ENCODE measurements at places on chromosomes 3 and 15. TPM values are rescaled to one million over a fixed set of nuclear protein-coding genes. Genes with fewer than 3 reads are reported as not detected.

- H3K36me3 ChIP-seq, result 0 out of 2 replicates have a peak, but pooled peaks cover 1% of the 10 kb centered on the region
- DNase-seq, result no peak
- H3K27me3 ChIP-seq, result peaks cover 4% of the 10 kb centered on the region
- H3K27ac ChIP-seq, result no peak overlapping the region
- H3K4me1 ChIP-seq, result peaks cover 2% of the 10 kb centered on the region
These were observed 2.6 kb downstream of the PPP1R2 start for GRCh38 chr3:195540511-195540910.

GRCh38 chr3:97793420-97794019 lies 28.3 kb upstream of the CRYBG3 start:
- H3K27ac ChIP-seq, result no peak overlapping the region
- H3K4me3 ChIP-seq, result no peak overlapping the region
- no peaks in the 10 kb centered on the region for H3K36me3 ChIP-seq

AADACL2 gene
- not detected for total RNA-seq

SCG3 gene
- total RNA-seq, result not detected

DNA sequence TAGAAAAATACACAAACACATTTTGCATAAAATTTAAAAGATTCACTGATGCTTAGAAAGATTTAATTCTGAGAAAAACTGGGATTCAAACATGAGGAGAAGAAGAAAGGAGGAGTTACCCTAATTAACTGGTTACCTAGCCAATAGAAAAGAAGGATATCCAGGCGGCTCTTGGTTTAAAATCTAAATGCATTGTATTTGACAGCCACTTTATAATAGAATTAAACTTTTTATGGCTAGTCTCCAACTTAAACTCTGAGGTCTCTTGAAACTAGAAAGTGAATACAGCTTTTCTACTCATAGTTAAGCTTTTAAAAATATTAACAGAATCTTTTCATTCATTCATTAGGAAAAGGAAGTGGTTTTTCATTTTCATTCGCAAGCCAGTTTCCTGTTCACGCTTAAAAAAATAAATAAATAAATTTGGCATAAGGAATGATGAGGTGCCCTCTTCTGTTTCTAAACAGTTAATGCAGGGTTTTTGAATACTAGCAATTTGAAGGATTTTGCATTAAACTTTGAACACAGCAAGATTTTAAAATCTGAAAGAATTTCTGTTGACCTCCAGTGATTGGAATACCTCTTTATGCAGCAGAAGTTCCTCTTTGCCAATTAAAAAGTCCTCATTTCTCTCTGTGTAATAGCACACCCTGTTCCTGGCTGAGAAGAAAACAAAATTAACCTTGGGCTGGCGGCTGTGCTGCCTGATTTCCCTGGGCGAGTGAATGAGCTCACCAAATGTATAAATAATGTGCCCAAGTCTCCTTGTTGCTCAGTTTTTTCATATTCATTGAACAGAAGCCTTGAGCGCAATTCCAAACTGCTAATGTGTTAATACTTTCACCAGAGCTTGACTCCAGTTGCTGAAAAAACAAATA lies 105.1 kb downstream of the ZMAT3 start:
- no peak overlapping the region for H3K27ac ChIP-seq
- no peaks in the 10 kb centered on the region for H3K4me1 ChIP-seq
- no peak overlapping the region for H3K4me3 ChIP-seq
- H3K36me3 ChIP-seq, result no peaks in the 10 kb centered on the region
- peak; percentile 37 for DNase-seq
- peaks cover 2% of the 10 kb centered on the region for H3K27me3 ChIP-seq

- H3K27ac ChIP-seq, result no peak overlapping the region
- H3K27me3 ChIP-seq, result no peaks in the 10 kb centered on the region
These were observed 258.5 kb downstream of the PDCD6IP start for GRCh38 chr3:34056951-34057390.

DNA sequence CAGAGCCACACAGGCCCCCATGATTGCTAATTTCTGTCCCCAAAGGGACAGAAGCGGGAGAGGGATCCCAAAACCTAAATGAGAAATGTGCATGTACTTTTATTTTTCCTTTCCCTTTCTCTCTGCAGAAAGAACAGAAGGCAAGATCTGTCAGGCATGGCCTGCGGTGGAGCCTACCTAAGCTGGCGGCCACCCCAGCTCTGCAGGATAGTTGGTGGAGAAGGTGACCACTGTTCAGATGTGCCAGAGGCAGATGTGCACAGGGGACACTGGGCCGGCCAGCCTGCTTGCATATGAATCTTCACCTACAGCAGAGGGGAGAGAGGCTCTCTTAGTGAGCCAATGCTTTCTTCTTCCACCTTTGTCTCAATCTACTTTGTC lies 2.1 kb upstream of the AMOTL2 start:
- peaks cover 10% of the 10 kb centered on the region for H3K36me3 ChIP-seq
- no peaks in the 10 kb centered on the region for H3K27me3 ChIP-seq
- H3K4me1 ChIP-seq, result peaks cover 9% of the 10 kb centered on the region
- H3K27ac ChIP-seq, result no peak overlapping the region

DNA sequence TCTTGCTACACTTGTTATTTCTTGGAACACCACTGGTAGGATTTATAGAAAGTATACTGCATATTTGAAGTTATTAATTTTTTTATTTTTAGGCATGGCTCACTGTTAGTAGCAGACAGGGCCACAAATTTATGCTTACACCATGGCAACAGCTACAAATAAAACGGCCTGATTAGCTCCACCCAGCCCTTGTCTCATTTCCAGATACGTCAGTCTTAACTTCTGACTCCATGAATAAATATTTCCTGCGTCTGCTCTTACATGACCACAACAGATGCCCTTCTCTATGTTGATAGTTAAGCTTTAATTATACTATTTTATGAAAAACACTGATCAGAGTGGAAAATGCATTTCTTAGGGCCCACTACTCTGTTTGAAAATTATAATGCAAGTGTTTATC lies 62.3 kb upstream of the CPOX start:
- H3K4me1 ChIP-seq, result no peaks in the 10 kb centered on the region
- H3K27ac ChIP-seq, result no peak overlapping the region
- no peak overlapping the region for H3K4me3 ChIP-seq

C3orf22 gene
- not detected for total RNA-seq

DNA sequence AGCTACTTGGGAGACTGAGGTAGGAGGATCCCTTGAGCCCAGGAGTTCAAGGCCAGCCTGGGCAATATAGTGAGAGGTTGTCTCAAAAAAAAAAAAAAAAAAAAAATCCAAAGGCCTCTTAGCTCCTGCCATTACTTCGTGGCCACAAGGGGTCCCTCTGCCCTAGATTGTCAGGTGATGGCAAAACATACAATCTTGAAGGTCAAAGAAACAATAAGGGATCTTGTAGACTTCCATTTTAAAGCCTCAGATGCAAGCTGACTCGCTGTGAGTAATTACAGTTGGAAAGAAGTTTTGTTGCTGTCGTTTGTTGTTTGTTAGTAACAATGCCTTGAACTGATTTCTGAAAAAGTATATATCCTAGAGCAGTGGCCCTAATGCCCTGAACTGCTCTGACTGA lies 55.9 kb upstream of the PLCL2 start:
- H3K4me1 ChIP-seq, result no peaks in the 10 kb centered on the region
- H3K27ac ChIP-seq, result no peak overlapping the region
- peak; percentile 26 for DNase-seq
- H3K27me3 ChIP-seq, result peaks cover 3% of the 10 kb centered on the region
- no peaks in the 10 kb centered on the region for H3K36me3 ChIP-seq

KBTBD13 gene
- not detected for total RNA-seq
